ENCODE measurements at places on chromosomes 4 and X. TPM values are rescaled to one million over a fixed set of nuclear protein-coding genes. Genes with fewer than 3 reads are reported as not detected.

The MXRA5 gene
- 135 TPM for total RNA-seq

The UGT2A1 gene
- total RNA-seq: not detected

The F9 gene
- not detected for total RNA-seq

The ADH1A gene
- not detected for total RNA-seq

The SSX7 gene
- not detected for total RNA-seq

The BST1 gene
- total RNA-seq: 31.1 TPM

The CLDN34 gene
- total RNA-seq: not detected

The PNCK gene
- 0.65 TPM for total RNA-seq

The SYP gene
- 0.39 TPM for total RNA-seq

The GLOD5 gene
- not detected for total RNA-seq

The TCEAL7 gene
- 11.8 TPM for total RNA-seq

The CCKAR gene
- total RNA-seq: 0.91 TPM

The EDA gene
- total RNA-seq: 0.22 TPM

The IL21 gene
- not detected for total RNA-seq

The STPG2 gene
- 0.65 TPM for total RNA-seq

The GPR143 gene
- 0.13 TPM for total RNA-seq

The AMER1 gene
- total RNA-seq: 3.0 TPM

The CTAG1B gene
- not detected for total RNA-seq

The PPP2R2C gene
- 0.13 TPM for total RNA-seq

The TNIP3 gene
- 0.13 TPM for total RNA-seq

The SULT1E1 gene
- 0.22 TPM for total RNA-seq

The GNRHR gene
- not detected for total RNA-seq

The SULT1B1 gene
- under 0.01 TPM for total RNA-seq

The CLCN4 gene
- 7.1 TPM for total RNA-seq

The SPOCK3 gene
- not detected for total RNA-seq

The OTUD6A gene
- not detected for total RNA-seq

The CC2D2A gene
- total RNA-seq: 41.0 TPM

The MCF2 gene
- 0.43 TPM for total RNA-seq

The DRD5 gene
- not detected for total RNA-seq

The TMPRSS11F gene
- total RNA-seq: not detected

The BMX gene
- total RNA-seq: 0.11 TPM

The NUDT10 gene
- 4.3 TPM for total RNA-seq

The DDIT4L gene
- total RNA-seq: 8.1 TPM

The ATP1B4 gene
- total RNA-seq: not detected

The CXCL11 gene
- total RNA-seq: not detected

The TECRL gene
- not detected for total RNA-seq

The CENPE gene
- 24.3 TPM for total RNA-seq
